ENCODE measurements at places on chromosomes 2 and 18.

- H3K27me3 ChIP-seq = no peaks in the 10 kb centered on the region
- no peak for DNase-seq
- H3K4me1 ChIP-seq = no peaks in the 10 kb centered on the region
- H3K36me3 ChIP-seq = no peaks in the 10 kb centered on the region
Observed at GRCh38 chr2:102551329-102552096, 67.8 kb upstream of the SLC9A2 start.

GRCh38 chr2:144505245-144505831 lies 14.6 kb downstream of the ZEB2 start:
- peaks cover 45% of the 10 kb centered on the region for H3K4me1 ChIP-seq
- no peak overlapping the region for H3K27ac ChIP-seq
- peaks cover 31% of the 10 kb centered on the region for H3K36me3 ChIP-seq
- H3K27me3 ChIP-seq = no peaks in the 10 kb centered on the region

GRCh38 chr2:190103144-190103543 lies 40.6 kb upstream of the MSTN start:
- H3K4me1 ChIP-seq = no peaks in the 10 kb centered on the region
- no peaks in the 10 kb centered on the region for H3K27me3 ChIP-seq
- H3K27ac ChIP-seq = no peak overlapping the region
- H3K36me3 ChIP-seq = no peaks in the 10 kb centered on the region
- no peak overlapping the region for H3K4me3 ChIP-seq

DNA sequence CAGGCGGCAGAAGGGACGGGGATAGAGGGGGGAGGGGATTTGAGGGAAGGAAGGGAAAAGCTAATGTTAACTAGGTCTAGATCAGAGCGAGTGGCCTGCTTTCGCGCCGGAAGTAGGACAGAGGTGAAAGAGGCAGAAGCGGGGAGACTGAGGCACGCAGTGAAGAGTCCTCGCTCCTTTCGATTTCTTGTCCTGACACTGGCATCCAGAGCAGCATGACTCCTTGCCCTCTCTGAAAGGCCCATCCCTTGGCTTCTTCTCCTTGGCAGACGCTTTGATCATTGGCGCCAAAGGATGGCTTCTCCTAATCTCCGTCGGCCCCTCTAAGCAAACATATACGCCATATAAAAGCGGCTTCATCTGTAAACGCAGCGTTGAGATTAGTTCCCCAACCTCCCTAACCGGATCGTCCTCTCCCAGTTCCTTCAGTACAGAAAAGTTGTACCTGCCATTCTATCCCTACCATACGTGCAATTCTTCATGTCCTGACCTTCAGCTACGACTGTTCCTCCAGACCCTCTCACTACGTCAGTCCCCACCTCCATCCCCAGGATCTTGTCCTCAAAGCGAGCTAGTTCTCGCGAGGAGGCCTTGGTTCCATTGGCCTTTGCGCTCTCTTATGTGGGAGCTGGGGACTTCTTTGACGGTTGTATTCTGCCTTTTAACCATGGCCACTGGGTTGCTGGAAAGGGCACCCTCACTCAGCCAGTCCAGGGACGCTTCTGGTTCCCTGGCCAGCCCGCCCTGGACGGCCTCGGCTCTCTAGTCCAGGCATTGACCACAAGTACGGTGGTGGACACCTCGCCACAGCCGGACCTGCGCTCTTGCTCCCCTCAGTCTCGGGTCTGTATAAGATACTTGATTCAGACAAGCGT lies 857 bp upstream of the NEUROD1 start:
- H3K27me3 ChIP-seq = peaks cover 82% of the 10 kb centered on the region
- no peak overlapping the region for H3K27ac ChIP-seq
- peak; percentile 24 for DNase-seq
- peak overlapping the region; percentile 24 for H3K4me3 ChIP-seq
- no peaks in the 10 kb centered on the region for H3K36me3 ChIP-seq

- DNase-seq = no peak
- H3K4me1 ChIP-seq = peaks cover 25% of the 10 kb centered on the region
- no peak overlapping the region for H3K4me3 ChIP-seq
- no peaks in the 10 kb centered on the region for H3K27me3 ChIP-seq
- peaks cover 1% of the 10 kb centered on the region for H3K36me3 ChIP-seq
Observed at GRCh38 chr2:120220756-120221155, 2.4 kb downstream of the TMEM185B start.

DNA sequence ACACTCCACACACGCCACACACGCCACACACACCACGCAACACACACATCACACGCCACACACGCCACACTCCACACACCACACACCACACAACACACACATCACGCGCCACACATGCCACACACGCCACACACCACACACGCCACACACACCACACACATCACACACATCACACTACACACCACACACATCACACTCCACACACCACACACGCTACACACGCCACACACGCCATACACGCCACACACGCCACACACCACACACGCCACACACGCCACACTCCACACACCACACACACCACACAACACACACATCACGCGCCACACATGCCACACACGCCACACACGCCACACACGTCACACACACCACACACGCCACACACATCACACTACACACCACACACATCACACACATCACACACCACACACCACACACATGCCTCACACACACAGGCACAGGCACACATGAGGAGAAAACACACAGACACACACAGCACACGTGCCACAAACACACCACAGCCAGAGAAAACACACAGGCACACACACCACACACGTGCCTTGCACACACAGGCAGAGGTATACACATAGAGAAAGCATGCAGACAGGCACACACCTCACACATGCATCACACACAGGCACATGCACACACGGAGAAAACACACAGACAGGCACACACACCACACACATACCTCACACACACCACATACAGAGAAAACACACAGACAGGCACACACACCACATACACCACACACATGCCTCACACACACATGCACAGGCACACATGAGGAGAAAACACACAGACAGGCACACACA lies 241.5 kb upstream of the MYT1L start:
- DNase-seq = no peak
- H3K4me3 ChIP-seq = no peak overlapping the region
- H3K27me3 ChIP-seq = no peaks in the 10 kb centered on the region
- H3K27ac ChIP-seq = no peak overlapping the region

- no peaks in the 10 kb centered on the region for H3K27me3 ChIP-seq
- H3K4me1 ChIP-seq = no peaks in the 10 kb centered on the region
- no peak overlapping the region for H3K27ac ChIP-seq
- H3K36me3 ChIP-seq = no peaks in the 10 kb centered on the region
- H3K4me3 ChIP-seq = no peak overlapping the region
- DNase-seq = no peak
Observed at GRCh38 chr2:214019229-214019972, 391.5 kb upstream of the VWC2L start.

DNA sequence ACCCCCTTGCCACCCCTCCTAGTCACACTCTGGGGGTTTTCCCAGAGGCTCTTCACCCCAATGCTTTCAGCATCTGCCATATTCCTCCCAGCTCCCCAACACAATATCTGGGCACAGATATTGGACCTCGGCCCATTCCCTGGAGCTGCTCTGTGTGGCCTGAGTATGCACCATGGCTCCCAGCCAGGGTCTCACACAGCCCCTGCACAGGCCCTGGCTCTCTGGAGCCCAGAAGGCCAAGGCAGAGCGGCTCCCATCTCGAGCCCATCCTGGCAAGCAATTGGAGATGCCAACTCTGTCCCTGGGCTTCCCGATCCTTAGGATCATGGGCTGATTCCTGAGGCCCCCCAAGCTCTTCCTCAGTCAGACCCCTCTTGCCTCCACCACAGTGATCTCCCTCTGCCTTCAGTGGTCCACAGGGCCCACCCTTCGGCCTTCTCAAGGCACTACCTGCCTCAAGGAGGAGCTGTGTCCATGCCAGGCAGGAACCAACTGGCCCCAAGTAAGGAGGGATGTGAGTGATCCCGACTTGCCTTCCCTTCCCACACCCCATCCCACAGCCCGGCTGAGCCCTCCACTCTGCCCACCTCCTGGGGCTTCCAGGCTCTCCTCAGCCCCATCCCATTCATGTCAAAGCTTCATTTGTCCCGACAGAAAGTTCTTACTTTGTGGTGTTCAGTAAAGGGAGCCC lies 62.7 kb downstream of the ADD2 start:
- no peak for DNase-seq
- no peak overlapping the region for H3K4me3 ChIP-seq
- H3K27me3 ChIP-seq = no peaks in the 10 kb centered on the region

DNA sequence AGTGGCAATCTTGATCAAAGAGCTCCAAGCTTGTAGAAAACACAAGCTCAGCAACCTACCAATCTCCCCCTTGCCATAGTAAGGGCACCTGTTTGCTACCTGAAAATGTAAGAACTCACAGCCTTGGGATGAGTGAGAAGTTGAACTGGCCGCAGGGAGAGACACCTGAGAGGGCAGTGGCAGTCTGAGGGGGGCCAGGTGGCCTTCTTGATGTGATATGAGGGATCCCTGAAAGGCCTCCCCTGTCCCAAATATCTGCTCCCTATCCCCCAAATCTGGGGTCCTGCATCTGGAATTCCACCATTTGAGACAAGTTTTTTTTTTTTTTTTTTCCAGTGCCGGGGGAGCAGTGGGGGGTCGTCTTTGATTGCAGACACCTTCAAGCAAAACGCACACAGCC lies 230.2 kb upstream of the SMAD2 start:
- no peak for DNase-seq
- no peaks in the 10 kb centered on the region for H3K36me3 ChIP-seq
- no peak overlapping the region for H3K27ac ChIP-seq
- no peaks in the 10 kb centered on the region for H3K27me3 ChIP-seq
- no peak overlapping the region for H3K4me3 ChIP-seq

GRCh38 chr2:212364112-212364985 lies 174.3 kb downstream of the ERBB4 start:
- H3K27me3 ChIP-seq = no peaks in the 10 kb centered on the region
- H3K4me1 ChIP-seq = no peaks in the 10 kb centered on the region
- DNase-seq = no peak
- no peaks in the 10 kb centered on the region for H3K36me3 ChIP-seq
- H3K27ac ChIP-seq = no peak overlapping the region

GRCh38 chr2:5076599-5076998 lies 615.6 kb upstream of the SOX11 start:
- H3K4me3 ChIP-seq = no peak overlapping the region
- no peaks in the 10 kb centered on the region for H3K4me1 ChIP-seq
- no peaks in the 10 kb centered on the region for H3K27me3 ChIP-seq
- DNase-seq = peak; percentile 2

DNA sequence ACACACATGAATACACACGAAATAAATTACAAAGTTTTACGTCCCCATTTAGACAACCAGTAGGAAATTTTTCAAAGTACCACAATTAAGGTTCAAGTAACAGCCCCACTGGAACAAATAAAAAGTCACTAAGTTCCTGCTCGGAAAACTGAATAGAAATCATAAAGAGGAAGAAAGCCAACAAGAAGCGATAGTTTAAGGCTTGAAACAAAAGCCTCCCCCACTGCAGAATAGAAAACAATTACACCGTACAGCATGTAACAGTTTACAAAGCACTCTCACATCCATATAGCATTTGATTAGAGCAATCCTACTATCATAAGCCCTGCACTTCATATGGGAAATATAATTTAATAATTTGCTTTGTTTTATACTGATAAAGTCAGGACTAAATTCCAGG lies 15.5 kb downstream of the KLF7 start:
- peaks cover 60% of the 10 kb centered on the region for H3K4me1 ChIP-seq
- no peak overlapping the region for H3K4me3 ChIP-seq
- no peak overlapping the region for H3K27ac ChIP-seq
- no peaks in the 10 kb centered on the region for H3K27me3 ChIP-seq
- H3K36me3 ChIP-seq = peaks cover 6% of the 10 kb centered on the region
- no peak for DNase-seq

DNA sequence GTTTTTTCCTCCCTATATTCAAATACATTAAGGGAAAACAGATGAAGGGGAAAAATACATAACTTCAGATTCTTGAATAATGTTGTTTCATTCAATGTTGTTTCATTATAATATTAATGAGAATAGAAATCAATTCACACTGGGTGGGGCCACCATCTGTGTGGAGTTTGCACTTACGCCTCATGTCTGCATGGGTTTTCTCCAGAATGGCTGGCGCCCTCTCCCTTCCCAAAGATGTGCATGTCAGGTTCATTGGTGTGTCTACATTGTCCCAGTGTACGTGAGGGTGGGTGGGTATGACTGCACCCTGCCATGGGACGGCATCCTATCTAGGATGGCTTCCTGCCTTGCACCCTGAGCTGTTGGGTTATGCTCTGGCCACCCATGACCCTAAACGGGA lies 51.7 kb downstream of the COBLL1 start:
- no peaks in the 10 kb centered on the region for H3K27me3 ChIP-seq
- H3K4me3 ChIP-seq = no peak overlapping the region
- H3K36me3 ChIP-seq = no peaks in the 10 kb centered on the region
- no peak for DNase-seq

DNA sequence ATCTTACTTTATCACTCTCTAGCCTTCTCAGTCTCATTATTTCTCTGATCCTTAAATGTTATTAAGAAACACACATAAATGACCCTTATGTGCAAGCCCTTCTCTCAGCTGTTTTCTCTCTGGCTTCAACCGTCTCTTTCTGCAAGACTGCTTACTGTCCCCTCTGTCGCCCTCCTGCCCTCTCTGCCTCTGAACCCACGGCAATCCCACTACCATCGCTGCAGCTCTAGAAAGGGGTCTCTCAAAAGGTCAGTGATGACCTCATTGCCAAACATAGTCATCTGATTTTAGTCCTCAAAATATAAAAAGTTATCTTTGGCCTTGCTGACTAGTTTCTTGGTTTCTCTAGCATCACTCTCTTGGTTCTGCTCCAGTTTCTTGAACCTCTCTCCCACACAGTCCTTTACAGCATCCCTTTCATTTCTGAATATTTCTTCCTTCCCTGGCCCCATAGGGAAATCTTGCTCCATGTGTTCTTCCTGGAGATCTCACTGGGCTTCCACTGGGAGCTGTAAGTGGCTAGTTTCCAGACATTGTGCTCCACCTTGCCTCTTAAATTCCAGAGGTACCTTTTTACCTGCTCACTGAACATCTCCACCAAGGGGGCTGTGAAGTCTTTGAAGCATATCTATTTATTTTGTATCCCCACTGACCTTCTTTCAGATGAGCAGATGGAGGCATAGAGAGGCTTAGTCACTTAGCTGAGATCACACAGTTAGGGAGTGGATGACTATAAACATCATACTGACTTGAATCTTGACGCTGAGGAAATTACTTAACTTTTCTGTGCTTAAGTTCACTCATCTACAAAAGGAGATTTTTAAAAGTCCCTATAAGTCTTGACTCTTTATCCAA lies 96.2 kb downstream of the PDE1A start:
- no peak overlapping the region for H3K27ac ChIP-seq
- no peaks in the 10 kb centered on the region for H3K27me3 ChIP-seq
- no peak overlapping the region for H3K4me3 ChIP-seq
- no peaks in the 10 kb centered on the region for H3K36me3 ChIP-seq
- H3K4me1 ChIP-seq = no peaks in the 10 kb centered on the region
- no peak for DNase-seq

- H3K27me3 ChIP-seq = no peaks in the 10 kb centered on the region
- peaks cover 42% of the 10 kb centered on the region for H3K4me1 ChIP-seq
- DNase-seq = no peak
- H3K4me3 ChIP-seq = no peak overlapping the region
Observed at GRCh38 chr2:86786001-86786536, 4.6 kb downstream of the CD8A start.

DNA sequence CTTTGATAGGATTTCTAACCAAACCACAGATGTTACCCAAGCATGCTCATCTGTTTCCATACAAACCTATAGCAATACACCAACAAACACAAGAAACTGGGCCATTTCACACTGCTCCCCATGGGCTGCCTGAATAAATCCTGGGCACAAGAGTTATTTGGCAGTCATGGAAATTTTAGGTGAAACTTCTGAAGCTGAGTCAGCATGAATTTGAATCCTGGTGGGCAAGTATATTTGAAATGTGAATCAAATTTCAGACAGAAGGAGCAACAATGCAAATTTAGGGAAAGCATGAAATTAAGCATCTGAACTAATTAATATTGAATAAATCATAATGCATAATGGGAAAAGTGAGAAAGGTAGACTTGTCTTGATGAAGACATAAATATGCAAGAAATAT lies 15.9 kb upstream of the TRIM43 start:
- no peak overlapping the region for H3K4me3 ChIP-seq
- H3K4me1 ChIP-seq = no peaks in the 10 kb centered on the region
- no peak for DNase-seq

All from B cell (primary cell).